MCF 10A (cell line): ENCODE measurements at places on chromosomes 7 and 10. TPM values are rescaled to one million over a fixed set of nuclear protein-coding genes. Genes with fewer than 3 reads are reported as not detected.

GRCh38 chr7:154469652-154470051 is 417.5 kb downstream of the DPP6 start:
- no peak overlapping the region for H3K27ac ChIP-seq
- no peak for DNase-seq
- H3K36me3 ChIP-seq = no peaks in the 10 kb centered on the region
- no peak overlapping the region for H3K4me3 ChIP-seq

- H3K27ac ChIP-seq = no peak overlapping the region
- H3K36me3 ChIP-seq = no peaks in the 10 kb centered on the region
- no peak for DNase-seq
- no peaks in the 10 kb centered on the region for H3K4me1 ChIP-seq
- H3K4me3 ChIP-seq = no peak overlapping the region
These were observed 15.3 kb upstream of the THSD7A start for GRCh38 chr7:11847336-11847735.

DNA sequence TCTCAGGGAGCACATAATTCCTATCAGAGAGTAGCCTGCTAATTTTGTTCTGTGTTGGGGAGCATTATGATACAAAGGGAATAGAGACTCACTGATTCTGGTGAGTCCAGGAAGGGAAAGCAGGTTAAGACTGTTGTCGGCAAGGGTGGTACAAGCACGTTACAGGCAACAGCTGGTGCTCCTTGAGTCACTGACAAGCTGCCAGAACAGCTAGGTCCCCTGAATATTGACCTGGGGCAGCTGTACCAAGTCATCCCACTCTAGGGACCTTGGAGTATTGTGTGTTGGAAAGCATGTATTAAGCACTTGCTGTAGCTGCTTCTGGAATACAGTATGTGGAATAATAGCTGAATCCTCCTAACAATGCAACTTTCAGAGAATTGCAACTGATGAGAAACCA is 37.0 kb upstream of the GLCCI1 start:
- no peak overlapping the region for H3K27ac ChIP-seq
- H3K27me3 ChIP-seq = no peaks in the 10 kb centered on the region
- H3K4me1 ChIP-seq = no peaks in the 10 kb centered on the region
- H3K36me3 ChIP-seq = no peaks in the 10 kb centered on the region
- DNase-seq = no peak

- H3K27ac ChIP-seq = no peak overlapping the region
These were observed 54.8 kb downstream of the ATAD1 start for GRCh38 chr10:87763086-87763861.

GRCh38 chr7:20217193-20217948 is at the start of gene MACC1:
Gene MACC1, minus strand, starts transcription at chr7:20217384. Its CDS starts 55,522 bp downstream, at chr7:20161862.
- peak within 1 kb of the TSS; percentile 59 for H3K27ac ChIP-seq
- no peaks in the 10 kb centered on the region for H3K36me3 ChIP-seq
- peaks cover 45% of the 10 kb centered on the region for H3K4me1 ChIP-seq
- peak; percentile 69 for DNase-seq

- no peaks in the 10 kb centered on the region for H3K4me1 ChIP-seq
- peaks cover 25% of the 10 kb centered on the region for H3K36me3 ChIP-seq
- no peaks in the 10 kb centered on the region for H3K27me3 ChIP-seq
- peak; percentile 63 for DNase-seq
- peak overlapping the region; percentile 89 for H3K27ac ChIP-seq
These were observed 494 bp downstream of the REPIN1 start for GRCh38 chr7:150368884-150369747.

DNA sequence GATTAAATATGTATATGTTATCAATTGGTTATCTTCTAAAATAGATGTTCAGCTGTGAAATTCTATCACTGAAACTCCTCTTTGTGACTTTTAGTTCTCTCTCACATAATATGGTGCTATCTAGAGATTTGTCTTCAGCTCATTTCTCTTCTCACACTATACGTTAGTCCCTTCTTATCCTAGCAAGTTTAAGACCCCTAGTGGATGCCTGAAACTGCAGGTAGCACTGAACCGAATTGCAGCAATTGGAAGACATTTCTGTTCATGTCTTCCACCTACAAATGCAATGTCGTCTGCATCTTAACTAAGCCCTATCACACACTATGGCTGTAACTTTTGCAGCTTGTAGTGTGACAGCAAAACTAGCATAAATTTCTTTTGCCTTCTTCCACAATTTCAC is 442.7 kb upstream of the POM121L12 start:
- H3K27ac ChIP-seq = no peak overlapping the region
- H3K4me3 ChIP-seq = no peak overlapping the region
- no peak for DNase-seq
- no peaks in the 10 kb centered on the region for H3K36me3 ChIP-seq

- H3K4me1 ChIP-seq = no peaks in the 10 kb centered on the region
- H3K36me3 ChIP-seq = no peaks in the 10 kb centered on the region
- no peaks in the 10 kb centered on the region for H3K27me3 ChIP-seq
- no peak overlapping the region for H3K27ac ChIP-seq
- H3K4me3 ChIP-seq = no peak overlapping the region
- no peak for DNase-seq
These were observed 49.6 kb upstream of the SLIT1 start for GRCh38 chr10:97235353-97235752.

DNA sequence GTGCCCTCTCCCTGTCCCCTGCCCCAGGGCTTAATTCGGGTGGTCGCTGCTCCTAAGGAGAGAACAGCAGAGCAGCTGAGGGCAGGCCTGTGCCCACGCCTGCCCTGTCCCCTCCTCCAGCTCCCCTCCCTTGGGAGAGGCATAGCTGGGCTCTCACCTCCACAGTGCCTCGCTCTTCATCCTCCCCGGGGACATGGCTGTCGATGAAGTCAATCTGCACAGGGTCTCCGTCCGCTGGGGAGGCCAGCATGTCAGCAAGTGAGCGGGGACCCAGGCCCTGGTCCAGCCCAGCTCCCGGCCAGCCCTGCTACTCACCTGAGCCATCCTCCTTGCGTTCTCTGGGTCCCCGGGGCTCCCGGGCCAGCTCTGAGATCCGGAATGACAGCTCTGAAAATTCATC is 3.8 kb upstream of the SAP25 start:
- H3K36me3 ChIP-seq = peaks cover 30% of the 10 kb centered on the region
- no peaks in the 10 kb centered on the region for H3K4me1 ChIP-seq
- no peaks in the 10 kb centered on the region for H3K27me3 ChIP-seq

- H3K4me3 ChIP-seq = no peak overlapping the region
- H3K27me3 ChIP-seq = no peaks in the 10 kb centered on the region
- no peaks in the 10 kb centered on the region for H3K4me1 ChIP-seq
- peaks cover 6% of the 10 kb centered on the region for H3K36me3 ChIP-seq
- no peak overlapping the region for H3K27ac ChIP-seq
These were observed 297.6 kb downstream of the MTERF1 start for GRCh38 chr7:91582799-91583477.

GRCh38 chr10:117364110-117364960 is 10.9 kb downstream of the PDZD8 start:
- H3K27ac ChIP-seq = peak overlapping the region; percentile 1
- DNase-seq = peak; percentile 49
- peak overlapping the region; percentile 17 for H3K4me3 ChIP-seq
- H3K36me3 ChIP-seq = peaks cover 4% of the 10 kb centered on the region
- H3K27me3 ChIP-seq = no peaks in the 10 kb centered on the region

- H3K36me3 ChIP-seq = no peaks in the 10 kb centered on the region
- H3K27ac ChIP-seq = no peak overlapping the region
- H3K4me3 ChIP-seq = no peak overlapping the region
These were observed 111.2 kb downstream of the SEM1 start for GRCh38 chr7:96598421-96598820.

- no peak overlapping the region for H3K4me3 ChIP-seq
- no peaks in the 10 kb centered on the region for H3K36me3 ChIP-seq
- H3K4me1 ChIP-seq = no peaks in the 10 kb centered on the region
- no peak for DNase-seq
- H3K27ac ChIP-seq = no peak overlapping the region
- H3K27me3 ChIP-seq = peaks cover 8% of the 10 kb centered on the region
These were observed 225.0 kb downstream of the SDHAF3 start for GRCh38 chr7:97342512-97342911.

DNA sequence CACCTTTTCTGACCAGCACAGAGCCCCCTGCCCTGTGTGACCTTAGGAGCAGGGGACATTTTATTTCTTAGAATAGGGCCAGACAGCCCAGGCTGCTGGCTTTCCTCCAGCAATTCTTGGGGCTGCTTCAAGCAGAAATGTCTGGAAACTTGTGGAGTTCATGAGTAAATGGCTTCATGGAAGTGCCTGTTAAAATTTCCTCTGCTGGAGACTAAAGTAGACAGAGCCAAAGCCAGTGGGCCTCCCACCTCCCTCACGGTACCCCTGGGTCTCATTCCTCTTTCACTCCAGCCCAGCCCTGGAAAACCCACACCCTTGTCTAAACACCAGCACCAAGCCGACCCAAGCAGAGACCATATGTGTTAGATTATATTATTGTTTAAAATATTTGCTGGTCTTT is 505.5 kb upstream of the ZMIZ1 start:
- H3K36me3 ChIP-seq = no peaks in the 10 kb centered on the region
- H3K27ac ChIP-seq = no peak overlapping the region
- no peak overlapping the region for H3K4me3 ChIP-seq
- H3K4me1 ChIP-seq = no peaks in the 10 kb centered on the region
- DNase-seq = no peak

GRCh38 chr7:24912874-24913514 is 67.0 kb downstream of the OSBPL3 start:
- DNase-seq = no peak
- peaks cover 5% of the 10 kb centered on the region for H3K36me3 ChIP-seq
- peaks cover 68% of the 10 kb centered on the region for H3K4me1 ChIP-seq
- no peak overlapping the region for H3K27ac ChIP-seq
- no peaks in the 10 kb centered on the region for H3K27me3 ChIP-seq

DNA sequence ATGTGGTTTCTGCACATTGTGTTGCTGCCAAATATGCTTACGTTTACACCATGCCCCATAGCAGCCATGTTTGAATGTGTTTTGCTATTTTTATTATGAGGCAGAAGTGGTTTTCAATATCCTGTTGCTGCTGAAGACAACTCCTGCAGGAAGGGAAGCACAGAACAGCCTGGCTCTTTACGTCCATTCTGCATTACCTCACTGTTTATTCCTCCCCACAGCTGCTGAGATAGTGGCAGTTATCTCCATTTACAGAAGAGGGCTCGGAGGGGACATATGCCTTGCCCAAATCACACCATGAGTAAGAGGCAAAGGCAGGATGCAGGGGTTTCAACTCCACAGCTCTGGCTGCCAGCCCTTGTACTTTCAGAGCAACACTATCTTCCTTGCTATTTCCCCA is 35.3 kb downstream of the PLPP4 start:
- H3K4me3 ChIP-seq = no peak overlapping the region
- H3K27me3 ChIP-seq = no peaks in the 10 kb centered on the region
- no peak overlapping the region for H3K27ac ChIP-seq
- DNase-seq = no peak
- no peaks in the 10 kb centered on the region for H3K4me1 ChIP-seq

GRCh38 chr10:119502209-119502608 is 40.3 kb downstream of the RGS10 start:
- no peak overlapping the region for H3K4me3 ChIP-seq
- no peak overlapping the region for H3K27ac ChIP-seq
- peaks cover 8% of the 10 kb centered on the region for H3K36me3 ChIP-seq
- H3K4me1 ChIP-seq = no peaks in the 10 kb centered on the region
- H3K27me3 ChIP-seq = no peaks in the 10 kb centered on the region

- H3K4me1 ChIP-seq = peaks cover 28% of the 10 kb centered on the region
- no peak overlapping the region for H3K4me3 ChIP-seq
- H3K27ac ChIP-seq = no peak overlapping the region
- no peak for DNase-seq
- H3K36me3 ChIP-seq = peaks cover 21% of the 10 kb centered on the region
- no peaks in the 10 kb centered on the region for H3K27me3 ChIP-seq
These were observed 35.3 kb downstream of the IL15RA start for GRCh38 chr10:5942001-5942400.

GRCh38 chr10:100046021-100046486 is 35.6 kb downstream of the CPN1 start:
- no peaks in the 10 kb centered on the region for H3K36me3 ChIP-seq
- DNase-seq = peak; percentile 82
- peaks cover 19% of the 10 kb centered on the region for H3K4me1 ChIP-seq

DNA sequence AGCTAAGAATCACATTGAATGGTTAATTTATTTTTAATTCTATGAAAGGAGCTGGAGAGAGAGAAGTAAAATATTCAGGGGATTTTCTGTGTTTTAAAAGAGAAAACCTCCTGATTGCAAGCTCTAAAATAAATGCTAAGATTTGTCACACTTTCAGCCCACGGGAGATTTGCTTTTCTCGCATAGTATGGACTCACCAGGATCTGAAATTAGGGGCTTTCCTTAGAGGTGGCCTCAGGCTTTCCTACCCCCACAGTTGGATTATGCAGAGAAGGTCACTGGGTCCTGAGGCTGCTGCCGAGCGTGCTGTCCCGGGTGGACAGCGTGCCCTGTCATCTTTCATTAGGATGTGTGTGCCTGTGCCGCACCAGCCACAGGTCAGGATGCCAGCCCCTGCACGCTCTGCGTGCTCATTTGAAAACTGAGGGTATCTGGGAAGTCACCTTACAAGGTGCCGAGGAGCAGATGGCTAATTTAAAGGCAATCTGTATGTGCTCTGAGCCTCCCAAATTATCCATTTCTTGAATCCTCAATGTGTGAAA is 258.8 kb downstream of the CELF2 start:
- H3K27me3 ChIP-seq = peaks cover 81% of the 10 kb centered on the region
- no peaks in the 10 kb centered on the region for H3K36me3 ChIP-seq
- no peaks in the 10 kb centered on the region for H3K4me1 ChIP-seq
- no peak overlapping the region for H3K27ac ChIP-seq
- H3K4me3 ChIP-seq = no peak overlapping the region

DNA sequence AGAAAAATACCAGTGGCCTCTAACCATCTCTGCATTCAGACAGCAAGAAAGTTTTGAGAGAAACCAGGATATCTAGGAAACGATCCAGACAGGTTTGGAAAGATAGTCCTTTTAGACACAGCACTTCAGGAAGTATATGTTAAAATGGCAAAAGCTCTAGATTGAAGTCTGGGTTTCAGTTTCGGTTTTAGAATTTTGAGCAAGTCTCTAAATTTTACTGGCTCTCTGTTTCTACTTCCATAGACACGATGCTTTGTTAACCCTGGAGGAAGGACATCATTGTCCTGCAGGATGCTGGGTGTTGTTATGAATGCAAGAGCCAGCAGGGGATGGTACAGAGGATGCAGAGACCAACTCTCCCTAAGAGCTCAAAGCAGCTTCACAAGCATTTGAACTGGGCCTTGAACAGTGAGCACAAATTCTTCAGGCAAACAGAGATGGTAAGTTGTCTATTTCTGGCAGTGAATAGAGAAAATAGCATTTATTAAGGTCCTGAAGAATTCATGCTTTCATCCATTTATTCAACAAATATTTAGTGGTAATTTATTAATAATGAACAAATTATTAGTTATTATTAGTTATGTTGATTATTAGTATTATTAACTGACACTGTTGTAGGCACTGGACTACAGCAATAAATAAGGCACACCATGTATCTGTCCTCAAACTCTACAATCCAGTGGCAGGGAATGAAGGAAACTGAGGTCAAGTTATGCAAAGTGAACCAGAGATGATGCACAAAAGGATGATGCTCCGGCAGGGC is 152.7 kb upstream of the NRP1 start:
- H3K27me3 ChIP-seq = no peaks in the 10 kb centered on the region
- no peak for DNase-seq
- H3K4me3 ChIP-seq = no peak overlapping the region
- H3K4me1 ChIP-seq = peaks cover 6% of the 10 kb centered on the region
- no peak overlapping the region for H3K27ac ChIP-seq
- H3K36me3 ChIP-seq = no peaks in the 10 kb centered on the region

The HHEX gene
- 0.19 and 0.54 TPM in 2 replicates for total RNA-seq

The NPSR1 gene
- not detected in 2 replicates for total RNA-seq

The CACNB2 gene
- 2.7 and 3.3 TPM in 2 replicates for total RNA-seq

The NKX2-3 gene
- not detected in 2 replicates for total RNA-seq

The MMRN2 gene
- 1.4 and 1.5 TPM in 2 replicates for total RNA-seq

The UPK3BL2 gene
- total RNA-seq = 17.4 and 20.0 TPM in 2 replicates
